ENCODE measurements at places on chromosomes 5 and 9.
A peak's percentile ranks its signal among the peaks of the same experiment; 100 is the strongest.

DNA sequence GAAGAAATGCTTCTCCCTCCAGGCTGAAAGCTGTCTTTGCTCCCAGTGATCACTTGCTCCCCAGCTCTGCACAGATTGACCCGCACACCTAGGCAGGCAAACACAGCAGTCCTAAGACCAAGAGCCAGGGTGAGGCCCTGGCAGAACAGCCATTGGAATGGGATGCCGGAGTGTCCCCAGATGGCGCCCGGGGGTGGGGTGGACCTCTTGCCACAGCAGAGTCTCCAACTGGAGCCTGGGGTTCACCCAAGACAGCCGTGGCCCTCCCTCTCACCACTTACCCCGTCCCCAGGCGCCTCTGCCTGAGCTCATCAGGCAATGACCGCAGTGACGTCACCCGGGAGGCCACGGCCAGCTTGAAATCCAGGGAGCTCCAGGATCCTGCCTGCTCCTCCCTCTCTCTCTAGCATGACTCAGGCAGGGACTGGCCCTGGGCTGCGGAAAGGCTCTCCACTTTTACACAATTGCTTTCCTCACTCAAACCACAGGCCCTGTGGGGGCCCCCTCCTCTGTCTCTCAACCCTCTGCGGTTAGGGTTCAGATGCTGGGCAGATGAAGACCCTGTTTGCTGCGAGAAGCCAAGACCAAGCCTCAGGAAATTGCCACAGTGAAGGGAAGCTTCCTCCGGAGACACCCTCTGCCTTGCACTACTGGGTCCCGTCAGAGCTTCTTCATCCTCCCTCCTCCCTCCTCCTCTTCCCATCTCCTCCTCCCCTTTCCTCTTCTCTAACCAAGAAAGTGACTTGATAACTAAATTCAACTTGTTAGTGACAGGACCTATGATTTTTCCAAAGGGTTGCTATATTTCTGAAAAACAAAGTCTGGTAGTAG, 24.3 kb upstream of the PTGES start:
- peak; percentile 100 for DNase-seq

GRCh38 chr5:41985945-41986695, 61.0 kb downstream of the FBXO4 start:
- DNase-seq = no peak

GRCh38 chr9:4573634-4574389, 83.5 kb downstream of the SLC1A1 start:
- no peak for DNase-seq

- no peak for DNase-seq
These were observed 54.3 kb downstream of the GRAMD2B start for GRCh38 chr5:126477294-126478117.

GRCh38 chr9:31486630-31487029, 897.8 kb upstream of the ACO1 start:
- DNase-seq = no peak

GRCh38 chr9:86036555-86036954, 62.8 kb downstream of the GOLM1 start:
- DNase-seq = no peak

- DNase-seq = no peak
These were observed 718 bp downstream of the OR5C1 start for GRCh38 chr9:122789256-122790046.

DNA sequence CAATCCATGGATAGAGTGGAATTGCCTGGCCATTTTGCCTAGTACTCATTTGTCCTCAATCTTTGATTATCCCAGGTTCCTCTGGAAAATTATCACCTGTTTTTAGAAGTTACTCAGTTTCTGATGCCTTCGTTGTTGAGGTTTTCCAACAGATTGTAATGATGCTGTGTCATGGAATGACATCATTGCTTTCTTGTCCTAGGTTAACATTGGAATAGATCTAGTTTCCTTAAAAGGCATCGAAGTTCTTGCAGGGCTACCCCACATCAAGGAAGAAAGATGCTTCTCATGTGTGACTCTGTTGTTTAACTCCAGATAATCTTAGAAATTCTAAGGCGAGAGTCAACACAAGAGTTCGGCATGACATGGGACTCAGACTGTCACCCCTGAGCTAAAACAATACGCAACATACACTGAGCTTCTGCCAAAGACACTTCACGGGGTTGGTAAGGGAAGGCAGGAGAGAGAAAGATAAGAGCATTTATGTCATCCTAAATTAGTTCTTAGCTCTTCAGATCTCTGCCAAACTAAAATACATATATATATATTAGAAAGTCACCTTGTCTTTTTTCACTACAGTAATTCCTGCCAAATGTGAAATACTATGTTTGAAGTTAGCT, 293.2 kb upstream of the WWC1 start:
- peak; percentile 27 for DNase-seq

- no peak for DNase-seq
These were observed 258.4 kb downstream of the HCN1 start for GRCh38 chr5:45437752-45438151.

DNA sequence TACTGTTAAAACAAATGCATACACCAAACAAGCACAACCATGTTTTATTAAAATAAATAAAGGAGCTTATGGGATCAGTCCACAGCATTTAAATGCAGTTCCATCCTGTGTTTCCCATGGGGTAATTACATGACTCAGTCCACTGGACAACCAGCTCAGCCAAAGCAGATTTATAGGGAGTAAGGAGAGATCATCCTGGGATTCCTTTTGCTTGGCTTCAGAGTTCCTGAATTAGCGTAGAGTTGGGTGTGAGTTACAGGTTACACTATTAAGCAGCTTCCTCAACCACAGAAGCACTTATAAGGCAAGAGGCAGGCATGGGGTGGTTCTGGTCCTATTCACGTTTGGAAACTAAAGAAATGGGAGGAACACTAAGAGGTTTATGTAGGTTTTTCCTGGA, 381.1 kb upstream of the ACTBL2 start:
- DNase-seq = peak; percentile 66

DNA sequence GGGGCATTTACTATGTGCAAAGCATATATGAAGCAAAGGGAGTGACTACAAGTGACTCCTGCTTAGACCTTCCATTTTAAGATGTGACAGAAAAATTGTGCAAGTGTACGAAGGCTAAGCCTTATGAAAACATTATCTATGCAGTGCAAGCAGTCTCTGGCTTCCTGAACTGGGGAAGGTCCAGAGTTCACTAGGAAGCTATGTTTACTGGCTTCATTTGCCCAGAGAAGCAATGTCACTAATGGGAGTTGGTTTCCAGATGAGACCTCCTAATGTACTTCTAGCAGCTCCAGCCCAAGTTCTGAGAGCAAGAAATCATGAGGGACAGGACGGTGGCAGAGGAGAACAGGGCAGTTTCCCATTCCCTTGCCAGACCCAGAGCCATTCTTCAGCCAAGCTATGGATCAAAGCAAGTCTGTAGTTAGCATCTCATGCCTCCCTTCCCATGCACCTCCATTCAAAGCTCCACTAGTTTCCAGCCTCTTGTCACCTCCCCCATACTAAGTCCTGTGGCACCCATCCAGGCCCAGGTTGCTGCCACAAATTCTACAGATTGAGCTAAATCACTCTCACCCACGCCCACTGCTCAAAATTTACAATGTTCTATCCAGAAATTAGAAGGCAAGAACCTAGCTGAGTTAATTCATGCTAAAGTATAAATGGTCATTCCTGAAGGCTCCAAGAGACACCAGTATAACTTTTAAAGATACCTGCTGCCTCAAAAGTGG, 21.8 kb downstream of the MCTP1 start:
- DNase-seq = no peak

DNA sequence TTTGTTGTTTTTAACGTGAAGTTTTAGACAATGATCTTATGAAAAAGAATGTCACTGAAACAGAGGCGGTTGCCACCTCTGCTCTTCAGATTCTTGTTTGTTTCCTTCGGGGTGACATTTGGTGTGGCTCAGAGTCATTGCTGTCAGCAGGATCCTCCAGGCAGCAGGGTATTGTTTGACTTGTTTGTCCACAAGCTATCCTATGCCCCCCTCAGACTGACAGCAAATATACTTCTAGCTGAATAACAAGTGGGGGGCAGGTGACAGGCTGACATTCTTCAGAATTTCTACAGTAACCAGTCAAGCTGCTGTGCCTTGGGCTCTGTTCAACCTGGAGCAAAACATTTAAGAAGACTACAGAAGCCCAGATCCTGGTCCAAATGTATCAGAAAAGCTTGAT, 383.3 kb downstream of the YTHDC2 start:
- DNase-seq = no peak

- DNase-seq = no peak
These were observed 248.8 kb downstream of the ISL1 start for GRCh38 chr5:51632027-51632426.

DNA sequence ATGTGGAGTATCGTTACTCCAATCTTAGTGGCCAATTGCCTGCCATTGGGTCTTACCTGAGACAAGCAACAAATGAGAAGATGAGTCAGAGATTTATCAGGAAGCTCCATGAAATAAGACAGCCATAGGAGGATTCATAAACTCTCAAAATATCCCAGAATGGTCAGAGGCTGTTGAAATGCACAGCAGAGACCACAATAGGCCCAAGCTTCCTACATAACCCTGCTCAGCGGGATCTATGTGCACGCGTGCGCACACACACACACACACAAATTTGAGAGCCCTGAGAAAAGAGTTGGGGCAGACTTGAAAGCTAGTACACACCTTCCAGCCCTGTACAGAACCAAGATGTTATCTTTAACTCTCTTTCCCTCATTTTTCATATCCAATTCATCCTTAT, 9.8 kb downstream of the UIMC1 start:
- DNase-seq = no peak

- DNase-seq = no peak
These were observed 187.7 kb downstream of the TLE4 start for GRCh38 chr9:79759460-79759859.

DNA sequence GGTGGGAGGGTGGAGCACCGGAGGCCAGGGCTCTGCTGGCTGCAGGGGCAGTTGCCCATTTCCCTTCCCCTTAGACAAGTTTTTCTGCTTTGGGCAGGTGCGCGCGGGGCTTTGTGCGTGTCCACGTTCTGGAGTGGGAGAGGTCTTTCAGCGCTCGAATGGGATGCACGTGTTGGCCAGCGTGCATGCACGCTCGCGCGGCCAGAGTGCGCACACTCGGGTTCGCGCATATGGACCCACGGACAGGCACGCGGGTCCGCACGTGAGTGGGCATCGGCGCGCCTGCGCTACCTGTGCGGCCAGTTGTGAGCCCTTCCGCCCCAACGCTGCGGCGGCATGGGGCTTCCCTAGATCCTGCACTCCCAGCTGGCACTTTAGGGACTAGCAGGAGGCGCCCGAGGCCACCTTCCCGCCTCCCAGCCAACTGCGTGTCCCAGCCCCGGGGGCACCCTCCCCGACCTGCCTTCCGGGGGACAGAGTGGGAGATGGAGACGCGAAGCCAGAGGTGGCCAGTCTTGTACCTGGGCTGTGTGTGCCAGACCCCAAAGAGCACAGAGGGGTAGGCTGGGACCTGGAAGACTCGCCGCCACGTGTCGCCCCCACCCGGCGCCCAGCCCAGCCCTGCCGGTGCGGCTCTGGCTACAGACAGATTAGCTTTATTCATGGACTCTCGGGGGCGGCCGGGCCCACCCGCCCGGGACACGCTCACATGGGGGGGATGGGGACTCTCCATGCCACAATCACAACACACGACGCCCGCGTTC, 9.8 kb upstream of the GPRIN1 start:
- no peak for DNase-seq

GRCh38 chr5:149044453-149045088, 18.3 kb downstream of the SH3TC2 start:
- no peak for DNase-seq

GRCh38 chr5:98994611-98995010, 65.8 kb upstream of the CHD1 start:
- DNase-seq = no peak

DNA sequence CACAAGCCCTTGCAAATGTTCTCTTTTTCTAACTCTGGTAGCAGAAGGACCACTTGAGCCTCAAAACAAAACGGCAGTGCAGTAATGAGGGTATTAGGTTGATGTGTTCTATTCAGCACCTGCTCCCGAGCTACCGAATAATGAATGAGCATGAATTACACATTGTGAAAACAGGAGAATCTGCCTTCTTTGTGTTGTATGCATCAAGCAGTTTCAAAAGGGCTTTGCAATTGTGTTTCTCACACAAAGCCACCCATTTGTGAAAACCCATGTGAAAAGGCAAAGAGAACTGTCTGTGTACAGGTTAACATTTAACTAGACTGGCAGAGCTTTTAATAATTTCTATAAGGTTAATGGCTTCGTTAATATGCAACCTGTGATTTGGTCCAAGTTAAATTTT, 97.8 kb downstream of the STK32A start:
- DNase-seq = no peak

DNA sequence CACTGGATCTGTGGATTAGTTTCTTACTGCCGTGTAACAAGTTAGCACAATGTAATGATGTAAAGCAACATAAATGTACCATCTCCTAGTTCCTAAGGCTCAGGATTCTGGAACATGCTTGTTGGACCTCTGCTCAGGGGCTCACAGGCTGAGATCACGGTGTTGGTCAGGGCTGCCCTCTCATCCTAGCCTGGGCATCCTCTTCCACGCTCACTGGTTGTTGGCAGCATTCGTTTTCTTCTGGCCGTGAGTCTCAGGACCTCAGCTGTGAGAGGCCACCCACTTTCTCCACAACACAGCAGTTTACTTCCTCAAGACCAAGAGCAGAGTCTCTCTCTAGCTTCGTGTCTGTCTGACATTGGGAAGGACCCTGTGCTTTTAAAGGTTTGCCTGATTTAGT, 17.3 kb downstream of the RASGEF1C start:
- DNase-seq = no peak

- no peak for DNase-seq
These were observed 85.7 kb upstream of the C9orf72 start for GRCh38 chr9:27659001-27659400.

DNA sequence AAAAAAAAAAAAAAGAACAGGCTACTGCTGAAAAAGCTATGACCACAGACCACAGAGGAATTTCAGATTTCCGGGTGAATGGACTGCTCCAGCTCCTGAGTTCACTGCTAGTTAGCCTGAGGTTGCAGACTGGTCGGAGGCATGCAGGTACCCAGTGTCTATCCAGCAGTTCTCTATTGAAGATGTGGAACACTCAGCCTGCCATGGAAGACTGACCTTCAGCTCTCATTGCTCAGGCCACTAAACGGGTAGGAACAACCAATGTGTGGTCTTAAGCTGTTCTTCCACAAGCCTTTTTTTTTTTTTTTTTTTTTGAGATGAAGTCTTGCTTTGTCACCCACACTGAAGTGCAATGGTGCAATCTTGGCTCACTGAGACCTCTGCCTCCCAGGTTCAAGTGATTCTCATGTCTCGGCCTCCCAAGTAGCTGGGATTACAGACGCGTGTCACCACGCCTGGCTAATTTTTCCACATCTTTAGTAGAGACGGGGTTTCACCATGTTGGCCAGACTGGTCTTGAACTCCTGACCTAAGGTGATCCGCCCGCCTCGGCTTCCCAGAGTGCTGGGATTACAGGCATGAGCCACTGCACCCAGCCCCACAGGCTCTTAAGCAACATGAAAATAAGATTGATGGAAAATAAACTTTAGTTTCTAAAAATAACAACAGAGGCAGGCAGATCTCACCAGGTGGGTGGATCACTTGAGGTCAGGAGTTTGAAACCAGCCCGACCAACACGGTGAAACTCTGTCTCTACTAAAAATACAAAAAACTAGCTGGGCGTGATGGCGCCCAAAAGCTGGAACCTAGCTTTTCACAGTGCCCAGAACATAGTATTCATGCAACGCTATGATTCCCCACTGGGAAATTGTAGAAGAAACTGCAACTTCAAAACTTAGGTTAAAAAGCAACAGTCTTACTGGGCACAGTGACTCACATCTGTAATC, 20.0 kb upstream of the NPM1 start:
- peak; percentile 91 for DNase-seq
